Gastrocnemius medialis (tissue), 4 donors: ENCODE measurements at places on chromosomes 6 and 20.

DNA sequence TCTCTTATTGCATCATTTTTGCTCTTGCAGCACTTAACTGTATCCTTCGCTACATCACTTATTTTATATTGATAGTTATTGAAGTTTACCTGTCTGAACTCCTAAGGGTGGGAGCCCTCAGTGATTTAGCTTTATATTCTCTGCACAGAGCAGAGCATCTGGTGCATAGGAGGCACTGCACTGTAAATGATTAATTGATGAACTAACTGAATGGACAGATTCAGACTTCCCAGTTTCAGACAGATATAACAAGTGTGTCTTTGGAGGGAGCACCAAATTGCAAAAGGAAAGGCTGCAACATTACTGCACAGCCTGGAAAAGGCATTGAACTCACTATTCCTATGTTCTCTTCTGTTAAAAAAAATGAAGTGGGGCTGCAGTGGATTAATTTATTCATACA lies 160.3 kb downstream of the EDN1 start:
- no peak overlapping the region for H3K27ac ChIP-seq
- no peak overlapping the region for H3K4me3 ChIP-seq
- H3K27me3 ChIP-seq = no peaks in the 10 kb centered on the region

GRCh38 chr20:59044295-59044694 lies 1.7 kb upstream of the PRELID3B start:
- no peaks in the 10 kb centered on the region for H3K27me3 ChIP-seq
- H3K36me3 ChIP-seq = no peaks in the 10 kb centered on the region
- H3K4me3 ChIP-seq = no peak overlapping the region
- peaks cover 24% of the 10 kb centered on the region for H3K4me1 ChIP-seq

DNA sequence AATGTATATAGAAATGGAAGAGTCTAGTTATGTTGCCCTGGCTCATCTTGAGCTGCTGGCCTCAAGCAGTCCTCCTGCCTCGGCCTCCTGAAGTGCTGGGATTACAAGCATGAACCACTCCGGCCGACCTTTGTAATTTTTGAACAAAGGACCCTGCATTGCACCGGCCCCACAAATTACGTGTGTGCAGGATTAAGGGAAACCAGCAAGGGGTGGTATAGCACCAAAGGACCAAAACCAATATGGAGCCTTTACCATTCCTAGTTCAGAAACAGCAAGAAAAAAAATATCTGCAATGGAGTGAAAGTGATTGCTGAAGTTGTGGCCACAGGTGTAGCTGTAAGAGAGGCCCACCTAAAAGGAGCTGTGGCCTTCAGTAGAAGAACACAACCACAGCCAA lies 8.2 kb upstream of the TRERF1 start:
- no peaks in the 10 kb centered on the region for H3K4me1 ChIP-seq
- no peak overlapping the region for H3K4me3 ChIP-seq
- no peak for DNase-seq

DNA sequence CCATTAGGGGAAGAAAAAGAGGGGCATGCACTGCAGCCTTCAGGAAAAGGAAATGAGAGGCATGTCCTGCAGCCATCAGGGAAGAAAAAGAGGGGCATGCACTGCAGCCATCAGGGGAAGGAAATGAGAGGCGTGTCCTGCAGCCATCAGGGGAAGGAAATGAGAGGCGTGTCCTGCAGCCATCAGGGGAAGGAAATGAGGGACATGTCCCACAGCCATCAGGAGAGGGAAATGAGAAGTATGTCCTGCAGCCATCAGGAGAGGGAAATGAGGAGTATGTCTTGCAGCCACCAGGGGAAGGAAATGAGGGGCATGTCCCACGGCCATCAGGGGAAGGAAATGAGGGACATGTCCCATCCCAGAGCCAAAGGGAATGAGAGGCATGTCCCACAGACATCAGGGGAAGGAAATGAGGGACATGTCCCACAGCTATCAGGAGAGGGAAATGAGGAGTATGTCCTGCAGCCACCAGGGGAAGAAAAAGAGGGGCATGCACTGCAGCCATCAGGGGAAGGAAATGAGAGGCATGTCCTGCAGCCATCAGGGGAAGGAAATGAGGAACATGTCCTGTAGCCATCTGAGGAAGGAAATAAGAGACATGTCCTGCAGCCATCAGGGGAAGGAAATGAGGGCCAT lies 52.0 kb downstream of the PSMB1 start:
- no peak overlapping the region for H3K27ac ChIP-seq
- no peaks in the 10 kb centered on the region for H3K27me3 ChIP-seq
- no peaks in the 10 kb centered on the region for H3K36me3 ChIP-seq
- DNase-seq = no peak
- H3K4me1 ChIP-seq = peaks cover 8% of the 10 kb centered on the region

DNA sequence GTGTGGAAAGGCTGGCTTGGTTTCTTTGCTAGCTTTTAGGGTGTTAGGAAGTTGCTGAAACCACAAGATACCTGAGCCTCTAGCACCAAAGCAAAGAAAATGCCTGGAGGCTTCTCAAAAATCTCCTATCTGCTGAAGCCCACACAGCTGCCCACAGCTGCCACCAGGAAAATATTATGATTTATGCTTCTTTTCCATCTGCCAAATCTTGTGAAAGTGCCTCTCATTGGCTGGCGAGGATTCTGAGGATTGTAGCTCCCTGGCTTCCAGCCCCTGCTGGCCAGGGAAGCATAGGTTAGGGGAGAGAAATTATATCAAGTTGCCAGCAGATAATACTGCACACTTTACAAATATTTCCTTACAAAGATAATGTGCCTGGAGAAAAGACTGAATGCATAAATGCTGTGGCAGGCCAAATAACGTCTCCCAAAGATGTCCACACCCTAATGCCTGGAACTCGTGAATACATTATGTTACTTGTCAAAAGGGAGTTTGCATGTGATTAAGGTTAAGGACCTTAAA lies 98.4 kb downstream of the MRPL14 start:
- no peaks in the 10 kb centered on the region for H3K36me3 ChIP-seq
- no peak overlapping the region for H3K27ac ChIP-seq
- H3K4me3 ChIP-seq = no peak overlapping the region
- peaks cover 11% of the 10 kb centered on the region for H3K4me1 ChIP-seq
- no peak for DNase-seq

DNA sequence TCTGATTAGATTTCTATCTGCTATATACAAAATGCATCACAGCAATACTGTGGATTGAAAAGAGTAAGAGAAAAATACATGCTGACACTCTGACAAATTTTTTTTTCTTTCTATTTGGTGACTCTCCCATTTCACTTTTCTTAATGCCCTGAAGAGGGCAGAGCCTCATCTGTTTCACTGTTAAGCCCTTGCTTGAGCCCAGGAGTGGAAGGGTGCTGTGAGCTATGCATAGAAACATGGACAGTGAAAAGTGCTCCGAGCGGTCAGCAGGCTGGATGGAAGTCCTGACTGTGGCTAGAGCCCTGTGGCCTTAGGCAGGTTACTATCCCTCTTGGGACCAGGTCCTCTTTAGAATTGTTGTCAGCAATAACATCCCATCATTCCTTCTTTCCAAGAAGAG lies 17.4 kb upstream of the CSE1L start:
- H3K27me3 ChIP-seq = no peaks in the 10 kb centered on the region
- DNase-seq = no peak
- H3K27ac ChIP-seq = no peak overlapping the region
- H3K4me3 ChIP-seq = no peak overlapping the region

- no peaks in the 10 kb centered on the region for H3K4me1 ChIP-seq
- H3K4me3 ChIP-seq = no peak overlapping the region
- no peaks in the 10 kb centered on the region for H3K27me3 ChIP-seq
- H3K36me3 ChIP-seq = no peaks in the 10 kb centered on the region
- DNase-seq = no peak
- no peak overlapping the region for H3K27ac ChIP-seq
Measured at GRCh38 chr20:54148947-54149764, 24.6 kb downstream of the CYP24A1 start.

DNA sequence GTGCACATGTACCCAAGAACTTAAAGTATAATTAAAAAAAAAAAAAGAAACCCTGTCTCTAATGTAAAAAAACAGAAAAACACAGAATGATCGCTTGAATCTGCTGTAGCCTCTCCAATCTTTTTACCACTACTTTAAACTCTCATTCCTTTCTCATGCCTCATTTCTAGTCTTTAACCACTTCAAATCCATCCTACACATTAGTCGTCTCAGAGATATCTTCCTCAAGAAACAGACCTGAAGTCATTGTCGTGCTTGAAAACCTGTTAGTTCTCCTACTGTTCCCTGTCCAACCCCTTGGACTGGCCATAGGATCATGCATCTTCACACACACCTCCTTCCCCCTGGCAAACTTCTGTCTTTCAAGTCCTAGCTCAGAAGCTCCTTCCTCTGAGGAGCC lies 112.1 kb upstream of the BCLAF1 start:
- no peak overlapping the region for H3K4me3 ChIP-seq
- H3K27me3 ChIP-seq = no peaks in the 10 kb centered on the region
- H3K4me1 ChIP-seq = no peaks in the 10 kb centered on the region
- H3K36me3 ChIP-seq = no peaks in the 10 kb centered on the region
- H3K27ac ChIP-seq = no peak overlapping the region
- DNase-seq = no peak

DNA sequence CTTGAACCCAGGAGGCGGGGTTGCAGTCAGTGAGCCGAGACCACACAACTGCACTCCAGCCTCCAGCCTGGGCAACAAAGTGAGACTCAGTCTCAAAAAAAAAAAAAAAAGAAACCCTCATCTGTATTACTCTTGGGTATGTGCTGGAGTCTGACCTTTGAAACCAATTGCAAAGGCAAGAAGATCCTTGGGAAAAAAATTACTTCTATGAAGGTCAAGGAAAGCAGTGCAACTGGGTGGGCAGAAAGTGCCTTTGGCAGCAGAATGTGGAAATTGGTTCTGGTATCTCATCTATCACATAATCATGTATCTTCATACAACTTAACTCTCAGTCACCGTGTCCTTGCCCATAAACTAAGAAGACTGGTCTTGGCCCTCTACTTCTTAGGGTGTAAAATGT lies 7.7 kb upstream of the RPL7L1 start:
- peaks cover 10% of the 10 kb centered on the region for H3K36me3 ChIP-seq
- DNase-seq = no peak
- no peak overlapping the region for H3K27ac ChIP-seq
- H3K4me3 ChIP-seq = no peak overlapping the region
- H3K4me1 ChIP-seq = no peaks in the 10 kb centered on the region

GRCh38 chr6:30719356-30719755 lies 796 bp upstream of the TUBB start:
- no peaks in the 10 kb centered on the region for H3K27me3 ChIP-seq
- peaks cover 32% of the 10 kb centered on the region for H3K4me1 ChIP-seq
- peaks cover 20% of the 10 kb centered on the region for H3K36me3 ChIP-seq
- DNase-seq = no peak
- H3K27ac ChIP-seq = peak overlapping the region; percentile 96
- H3K4me3 ChIP-seq = peak overlapping the region; percentile 84

DNA sequence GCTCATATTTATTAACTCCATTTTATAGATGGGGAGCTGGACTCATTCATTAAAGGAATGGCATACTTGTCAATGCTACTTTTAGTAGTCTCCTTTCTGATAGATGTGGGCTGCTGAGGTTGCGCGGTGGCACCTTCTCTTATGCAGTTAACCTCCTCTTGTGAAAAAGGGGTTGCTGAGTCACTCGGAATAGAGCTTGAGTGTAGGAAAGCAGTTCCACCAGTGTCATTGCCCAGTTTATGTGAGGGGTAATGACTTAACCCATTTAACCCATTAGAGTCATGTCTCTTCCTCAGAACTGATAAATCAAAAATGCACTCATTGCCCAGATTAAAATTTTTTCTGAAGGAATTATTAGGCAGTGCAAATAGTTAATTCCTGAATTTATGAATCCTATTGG lies 6.3 kb downstream of the MAPK14 start:
- H3K4me1 ChIP-seq = peaks cover 47% of the 10 kb centered on the region
- no peaks in the 10 kb centered on the region for H3K27me3 ChIP-seq
- H3K27ac ChIP-seq = peak overlapping the region; percentile 4
- no peak for DNase-seq

GRCh38 chr6:16338577-16339264 lies 100.3 kb downstream of the GMPR start:
- H3K4me3 ChIP-seq = no peak overlapping the region
- H3K36me3 ChIP-seq = no peaks in the 10 kb centered on the region
- no peak overlapping the region for H3K27ac ChIP-seq
- DNase-seq = peak; percentile 57

GRCh38 chr6:97702248-97702647 lies 419.2 kb upstream of the MMS22L start:
- H3K27ac ChIP-seq = no peak overlapping the region
- H3K27me3 ChIP-seq = no peaks in the 10 kb centered on the region
- DNase-seq = no peak
- H3K36me3 ChIP-seq = no peaks in the 10 kb centered on the region
- H3K4me1 ChIP-seq = no peaks in the 10 kb centered on the region
- no peak overlapping the region for H3K4me3 ChIP-seq

DNA sequence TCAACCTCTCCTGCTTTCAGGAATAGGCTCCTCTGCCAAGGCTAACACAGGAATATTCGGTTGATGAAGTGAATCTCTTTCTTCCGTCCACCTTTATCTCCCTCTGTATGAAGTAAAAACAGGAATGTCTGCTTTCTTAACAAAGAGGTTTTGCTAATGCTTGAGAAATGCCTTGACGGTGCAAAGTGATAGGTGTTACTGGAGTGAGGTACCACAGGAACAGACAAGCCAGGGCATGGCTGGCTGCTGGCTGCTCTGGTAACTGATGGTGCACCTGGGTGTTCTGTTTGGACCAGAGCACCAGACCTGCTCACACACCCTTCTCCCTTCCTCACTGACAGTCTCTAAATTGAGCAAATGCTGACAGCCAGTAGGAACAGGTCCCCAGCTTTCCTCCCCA lies 174.0 kb upstream of the FBXL4 start:
- H3K4me3 ChIP-seq = no peak overlapping the region
- no peaks in the 10 kb centered on the region for H3K27me3 ChIP-seq
- H3K36me3 ChIP-seq = no peaks in the 10 kb centered on the region
- no peak for DNase-seq

DNA sequence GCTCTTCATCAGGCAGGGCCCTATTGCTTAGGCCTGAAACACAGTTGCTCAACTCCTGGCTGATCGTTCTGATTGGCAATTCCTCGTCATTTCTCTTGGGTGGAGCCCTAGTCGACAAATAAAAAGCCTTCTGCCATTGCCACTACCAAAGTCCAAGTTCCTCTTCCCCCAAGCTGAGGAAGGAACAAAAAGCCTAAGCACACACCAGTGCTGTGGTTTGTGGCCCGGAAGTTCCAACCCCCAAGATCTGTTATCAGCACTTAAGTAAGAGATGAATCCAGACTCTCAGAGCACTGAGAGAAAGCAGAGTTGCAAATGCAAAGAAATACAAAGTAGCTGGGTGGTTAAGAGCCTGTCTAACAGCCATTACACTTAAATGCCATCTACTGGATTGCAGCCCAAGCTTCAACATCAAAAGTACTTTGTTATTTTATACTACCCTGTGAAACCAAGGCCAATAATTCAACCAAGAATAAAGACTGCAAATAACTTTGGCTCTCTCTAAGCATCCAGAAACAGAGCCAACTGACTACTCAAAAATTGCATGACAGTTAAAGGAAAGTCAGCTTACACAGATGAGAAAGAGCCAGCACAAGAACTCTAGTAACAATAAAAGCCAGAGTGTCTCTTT lies 1024.0 kb downstream of the GRIK2 start:
- no peak for DNase-seq
- H3K4me3 ChIP-seq = no peak overlapping the region
- no peaks in the 10 kb centered on the region for H3K4me1 ChIP-seq
- no peak overlapping the region for H3K27ac ChIP-seq
- H3K36me3 ChIP-seq = no peaks in the 10 kb centered on the region
